ENCODE measurements at places on chromosomes 3 and 15.

DNA sequence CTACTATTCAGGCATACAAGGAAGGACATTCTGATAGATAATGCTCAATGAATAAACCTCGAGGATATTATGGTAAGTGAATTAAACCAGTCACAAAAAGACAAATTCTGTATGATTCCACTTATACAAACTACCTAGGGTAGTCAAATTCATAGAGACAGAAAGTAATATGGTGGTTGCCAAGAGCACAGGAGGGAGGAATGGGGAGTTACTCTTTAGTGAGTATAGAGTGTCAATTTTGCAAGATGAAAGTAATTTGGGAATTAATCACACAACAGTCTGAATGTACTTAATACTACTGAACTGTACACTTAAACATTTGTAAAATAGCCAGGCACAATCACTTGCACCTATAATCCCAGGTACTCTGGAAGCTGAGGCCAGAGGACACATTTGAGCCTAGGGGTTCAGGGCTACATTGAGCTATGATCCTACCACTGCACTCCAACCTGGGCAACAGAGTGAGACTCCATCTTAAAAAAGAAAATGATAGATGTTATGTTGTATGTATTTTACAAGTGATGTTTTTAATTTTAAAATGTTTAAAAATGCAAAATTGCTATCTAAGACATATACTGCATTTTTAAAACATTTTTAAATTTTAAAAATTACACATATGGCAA is 91.0 kb downstream of the NPAP1 start:
- no peaks in the 10 kb centered on the region for H3K27me3 ChIP-seq
- no peaks in the 10 kb centered on the region for H3K36me3 ChIP-seq
- no peak overlapping the region for H3K27ac ChIP-seq

DNA sequence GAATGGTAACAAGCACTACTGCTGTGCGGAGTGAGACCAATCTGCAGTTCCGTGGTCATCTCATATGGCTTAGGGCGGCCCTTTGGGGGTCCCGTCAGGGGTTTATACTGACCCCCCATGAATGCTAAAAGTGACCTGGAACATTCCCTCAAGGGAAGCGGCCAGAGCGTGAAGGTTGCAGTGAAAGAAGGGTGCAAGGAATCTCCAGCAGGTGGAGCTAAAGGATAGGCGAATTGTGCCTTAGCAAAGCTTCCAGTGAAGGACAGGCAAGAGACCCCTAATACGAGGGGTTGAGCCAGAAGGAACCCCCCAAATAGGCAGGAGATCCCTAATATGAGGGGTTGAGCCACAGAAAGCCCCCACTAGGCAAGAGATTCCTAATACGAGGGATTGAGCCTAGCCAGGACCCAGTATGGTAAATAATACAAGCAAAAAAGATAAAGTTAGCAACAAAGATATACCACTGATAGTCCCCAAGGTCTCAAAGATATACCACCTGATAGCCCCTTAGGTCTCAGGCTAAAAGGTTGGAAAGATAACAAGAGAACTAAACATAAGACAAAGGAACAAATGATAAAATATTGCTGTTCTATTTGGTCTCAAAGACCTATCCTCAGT is 32.8 kb downstream of the ZNF589 start:
- no peak for DNase-seq
- peaks cover 5% of the 10 kb centered on the region for H3K4me1 ChIP-seq

GRCh38 chr3:62942227-62942626 is 67.0 kb upstream of the CADPS start:
- no peak overlapping the region for H3K27ac ChIP-seq
- peaks cover 8% of the 10 kb centered on the region for H3K4me1 ChIP-seq
- DNase-seq, result no peak
- peaks cover 4% of the 10 kb centered on the region for H3K27me3 ChIP-seq

DNA sequence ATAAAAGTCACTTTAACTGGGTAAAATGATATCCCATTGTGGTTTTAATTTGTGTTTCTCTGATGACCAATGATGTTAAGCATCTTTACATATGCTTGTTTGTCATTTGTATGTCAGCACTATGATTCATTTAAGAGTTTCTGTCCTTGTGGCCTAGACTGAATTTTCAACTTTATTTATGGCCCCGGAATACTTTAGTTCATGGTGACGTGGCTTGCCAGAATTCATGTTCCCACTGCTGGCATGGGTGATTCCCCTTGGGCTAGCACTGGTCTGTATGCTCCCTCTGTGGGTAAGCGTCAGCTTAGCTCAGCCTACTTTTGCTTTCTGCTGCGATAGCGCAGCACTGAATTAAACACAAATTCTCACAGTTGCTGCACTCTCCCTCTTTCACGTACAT is 436.3 kb upstream of the SGO1 start:
- no peaks in the 10 kb centered on the region for H3K4me1 ChIP-seq
- no peak overlapping the region for H3K27ac ChIP-seq
- no peaks in the 10 kb centered on the region for H3K27me3 ChIP-seq

DNA sequence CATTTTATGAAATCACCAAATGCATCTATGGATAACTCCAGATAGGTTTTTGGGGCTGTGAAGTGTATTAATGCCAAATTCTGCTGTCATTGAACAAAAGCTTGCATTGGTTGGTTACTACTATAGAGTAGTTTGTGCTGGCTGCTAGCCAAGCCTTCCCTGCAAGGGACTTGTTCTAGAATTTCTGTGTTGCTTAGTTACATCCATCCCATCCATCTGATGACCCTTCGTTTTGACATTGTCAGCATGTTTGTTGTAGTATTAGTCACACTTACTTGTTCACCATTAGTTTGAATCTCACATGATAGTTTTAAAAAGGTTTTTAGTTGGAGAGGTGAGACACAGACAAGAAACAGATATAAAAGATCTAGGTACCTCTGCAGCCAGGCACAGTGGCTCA is 7.0 kb upstream of the NIPA2 start:
- DNase-seq, result no peak
- no peak overlapping the region for H3K27ac ChIP-seq
- no peaks in the 10 kb centered on the region for H3K27me3 ChIP-seq
- H3K36me3 ChIP-seq, result peaks cover 23% of the 10 kb centered on the region
- H3K4me3 ChIP-seq, result no peak overlapping the region

- no peak for DNase-seq
- no peaks in the 10 kb centered on the region for H3K27me3 ChIP-seq
- H3K36me3 ChIP-seq, result peaks cover 66% of the 10 kb centered on the region
- no peak overlapping the region for H3K27ac ChIP-seq
- H3K4me3 ChIP-seq, result no peak overlapping the region
- H3K4me1 ChIP-seq, result no peaks in the 10 kb centered on the region
Observed at GRCh38 chr15:90765531-90765930, 48.4 kb downstream of the BLM start.

DNA sequence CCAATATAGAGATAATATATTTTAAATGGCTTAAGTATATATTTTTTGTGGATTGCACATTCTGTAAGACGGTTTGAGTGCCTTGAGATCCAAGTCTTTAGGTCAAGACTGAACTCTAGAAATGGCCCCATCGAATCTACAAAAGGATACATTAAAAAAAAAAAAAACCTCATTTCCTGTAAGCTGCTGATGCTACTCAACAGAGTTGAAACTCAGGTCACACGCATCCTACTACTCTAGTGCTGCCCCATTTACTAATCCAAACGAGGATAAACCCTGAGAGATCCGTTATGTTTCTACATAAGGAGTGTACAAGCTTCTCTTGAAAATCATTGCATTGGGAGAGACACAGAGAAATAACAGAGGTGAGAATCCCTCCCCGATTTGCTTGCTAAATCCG is 187.3 kb downstream of the TIGIT start:
- DNase-seq, result no peak
- H3K4me1 ChIP-seq, result no peaks in the 10 kb centered on the region
- H3K4me3 ChIP-seq, result no peak overlapping the region
- no peak overlapping the region for H3K27ac ChIP-seq
- no peaks in the 10 kb centered on the region for H3K27me3 ChIP-seq

DNA sequence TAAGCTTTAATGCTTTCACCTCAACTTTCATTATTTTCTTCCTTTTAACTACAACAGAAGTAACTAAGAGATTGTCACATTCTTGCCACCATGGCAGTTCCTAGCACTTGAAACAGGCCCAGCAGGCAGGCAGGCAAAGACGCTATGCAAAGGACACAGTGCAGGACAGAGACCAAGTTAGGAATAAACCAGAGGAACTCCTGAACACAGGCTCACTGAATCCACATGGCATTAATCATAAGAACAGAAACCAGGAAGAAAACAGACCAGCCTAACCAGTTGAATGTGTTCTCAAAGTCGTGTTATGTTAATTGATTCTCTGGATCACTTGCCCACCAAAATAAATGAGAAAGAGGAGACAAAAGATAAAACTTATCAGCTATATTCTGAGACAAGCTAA is 397.6 kb downstream of the TBL1XR1 start:
- H3K27ac ChIP-seq, result no peak overlapping the region
- no peak overlapping the region for H3K4me3 ChIP-seq
- H3K36me3 ChIP-seq, result no peaks in the 10 kb centered on the region
- DNase-seq, result no peak
- no peaks in the 10 kb centered on the region for H3K4me1 ChIP-seq
- H3K27me3 ChIP-seq, result no peaks in the 10 kb centered on the region

All from RWPE2 (cell line).